Uterus (tissue), 4 donors: ENCODE measurements at places on chromosomes 3 and 15. TPM values are rescaled to one million over a fixed set of nuclear protein-coding genes. Genes with fewer than 3 reads are reported as not detected.

The CAPN3 gene
- total RNA-seq: 0.29 TPM

DNA sequence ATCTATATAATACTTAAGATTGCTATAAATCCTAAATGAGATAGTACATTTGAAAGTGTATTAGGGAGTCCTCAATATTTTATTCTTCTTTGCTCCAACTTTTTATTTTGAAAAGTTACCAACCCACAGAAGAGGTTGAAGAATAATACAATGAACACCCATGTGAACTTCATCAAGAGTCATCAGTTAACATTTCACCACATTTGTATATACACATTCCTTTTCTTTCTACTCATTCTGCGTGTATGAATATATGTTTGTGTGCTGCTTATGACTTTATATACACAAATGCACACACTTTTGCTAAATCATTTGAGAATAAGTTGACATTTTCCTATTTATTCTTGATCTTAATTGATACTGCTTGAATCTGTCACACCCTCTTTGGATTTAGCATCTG is 193.3 kb upstream of the CGNL1 start:
- no peak for DNase-seq

- no peak for DNase-seq
Measured at GRCh38 chr15:79610021-79610420, 177.9 kb downstream of the MINAR1 start.

The MST1 gene
- 5.1 TPM for total RNA-seq
